ENCODE measurements at places on chromosomes 5 and 9.

- DNase-seq: no peak
Observed at GRCh38 chr9:101620452-101620851, 25.7 kb upstream of the PPP3R2 start.

GRCh38 chr5:42436051-42436450 lies 12.8 kb downstream of the GHR start:
- DNase-seq: no peak

GRCh38 chr9:69143291-69143690 lies 30.8 kb upstream of the TJP2 start:
- DNase-seq: no peak

- no peak for DNase-seq
Observed at GRCh38 chr5:148750614-148751013, 75.8 kb upstream of the ADRB2 start.

Measured in GM20000 (cell line).